Effector CD8-positive, alpha-beta T cell (primary cell): ENCODE measurements at places on chromosomes 3 and 15.

- DNase-seq, result no peak
These were observed 29.2 kb upstream of the KIF23 start for GRCh38 chr15:69384626-69385598.

DNA sequence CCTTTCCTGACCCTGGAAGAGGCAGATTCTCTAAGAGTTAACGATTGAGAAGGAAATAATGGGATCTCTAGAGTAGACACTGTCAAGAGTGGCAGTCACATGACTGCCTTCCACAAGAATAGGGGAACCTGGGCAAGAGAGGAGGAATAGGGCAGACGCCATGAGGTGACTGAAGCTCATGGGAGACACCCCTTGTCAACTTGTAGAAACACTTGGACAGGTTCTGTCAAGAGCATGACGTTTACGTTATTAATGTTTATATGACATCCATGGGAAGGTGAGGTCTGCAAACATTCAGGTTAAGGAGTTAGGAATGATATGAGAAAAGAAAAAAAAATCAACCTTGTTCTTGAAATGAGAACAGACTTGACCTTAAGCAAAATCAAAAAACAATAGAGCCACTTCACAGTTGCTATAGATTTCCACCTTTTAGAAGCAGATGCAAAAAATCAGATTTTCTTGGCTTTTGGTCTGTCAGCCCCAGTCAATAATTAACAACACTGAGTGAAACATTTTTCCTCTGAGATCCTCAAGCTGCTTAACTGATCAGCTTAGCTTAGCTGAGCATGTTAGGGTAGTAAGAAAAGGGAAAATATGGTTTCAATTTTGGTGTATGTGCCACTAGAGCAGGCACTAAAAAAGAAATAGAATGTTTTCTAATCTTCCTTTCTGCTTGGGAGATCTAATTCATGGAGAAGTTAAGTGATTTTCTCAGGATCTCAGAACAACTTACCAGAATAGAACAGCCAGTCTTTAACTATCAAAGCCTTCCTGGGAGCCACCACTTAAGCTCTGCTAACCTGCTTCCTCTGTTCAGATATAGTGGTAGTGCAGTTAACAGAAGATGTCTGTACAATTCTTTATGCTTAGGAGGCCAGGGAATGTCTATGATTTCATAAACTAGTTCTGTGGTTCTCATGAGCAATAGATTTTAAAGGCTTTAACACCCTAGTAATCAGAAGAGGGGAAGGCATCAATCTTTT lies 116.9 kb downstream of the B3GALNT1 start:
- DNase-seq, result no peak

DNA sequence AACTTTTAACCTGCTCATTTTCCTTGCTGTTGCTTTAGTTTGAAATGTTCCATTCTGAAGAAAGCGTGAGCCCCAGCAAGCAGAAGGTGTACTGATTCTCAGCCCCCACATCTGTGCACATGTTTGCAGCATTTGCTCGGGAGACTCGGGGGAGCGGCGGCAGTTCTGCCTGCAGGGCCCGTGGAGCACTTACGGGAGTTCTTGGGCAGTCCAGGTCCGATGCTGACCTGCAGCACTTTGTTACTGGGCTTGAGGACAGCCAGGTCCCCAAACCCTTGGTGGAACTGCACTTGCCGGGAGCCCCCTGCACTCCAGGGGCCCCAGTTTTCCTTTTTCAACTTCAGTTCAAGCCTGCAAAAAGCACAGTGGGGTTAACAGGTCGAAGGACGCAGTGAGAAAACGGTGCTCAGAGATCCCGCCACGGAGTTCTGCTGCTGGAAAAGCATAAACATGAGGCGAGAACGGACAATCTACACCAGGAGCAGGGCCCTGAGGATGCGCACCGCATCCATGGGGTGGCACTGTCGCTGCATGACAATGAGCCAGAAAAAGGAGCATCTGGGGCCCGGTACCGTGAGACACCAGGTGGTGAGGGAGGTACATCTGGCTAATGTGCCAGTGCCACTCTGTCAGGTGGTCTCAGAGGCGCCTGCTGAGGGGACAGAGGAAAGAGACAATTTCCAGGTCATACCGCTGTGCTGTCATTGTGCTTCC lies 45.6 kb upstream of the LDHAL6B start:
- no peak for DNase-seq

GRCh38 chr3:168417016-168417415 lies 321.3 kb upstream of the GOLIM4 start:
- DNase-seq, result no peak

DNA sequence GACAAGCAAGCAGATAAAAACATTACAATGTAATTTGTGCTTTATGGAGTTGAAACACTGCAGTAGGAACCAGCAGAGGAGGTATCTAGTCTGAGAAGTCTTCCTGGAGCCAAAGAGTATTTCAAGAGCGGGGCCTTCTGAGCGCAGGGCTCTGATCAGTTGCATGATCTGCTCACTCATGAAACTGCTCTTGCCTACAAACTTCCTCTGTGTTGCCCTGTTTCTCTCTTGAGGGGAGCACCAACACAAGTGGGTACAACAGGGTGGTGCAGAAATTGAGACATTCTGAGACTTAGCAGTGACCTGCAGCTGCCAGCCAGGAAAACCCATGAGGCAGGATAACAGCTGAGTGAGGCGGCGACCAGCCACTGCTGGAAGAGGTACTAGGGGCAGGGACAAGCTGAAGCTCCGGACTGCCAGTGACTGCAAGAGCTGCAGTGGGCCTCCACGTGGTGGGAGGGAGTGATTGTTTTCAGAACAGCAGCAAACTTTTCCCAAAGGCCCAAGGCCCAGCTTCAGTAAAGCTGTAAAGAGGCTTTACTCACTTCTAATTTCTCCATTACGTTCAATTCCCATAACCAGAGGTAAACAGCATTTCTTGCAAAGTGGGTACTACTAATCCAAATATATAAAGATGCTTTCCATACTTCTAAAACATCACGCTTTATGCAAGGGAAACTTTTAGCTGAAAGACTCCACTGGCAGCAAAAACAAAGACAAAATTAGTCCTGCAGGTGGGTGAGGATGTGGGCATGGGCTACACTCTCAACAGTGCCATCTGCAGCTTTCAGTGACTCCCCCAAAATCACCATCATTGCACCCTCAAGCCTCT lies 69.0 kb upstream of the LPP start:
- DNase-seq, result no peak

DNA sequence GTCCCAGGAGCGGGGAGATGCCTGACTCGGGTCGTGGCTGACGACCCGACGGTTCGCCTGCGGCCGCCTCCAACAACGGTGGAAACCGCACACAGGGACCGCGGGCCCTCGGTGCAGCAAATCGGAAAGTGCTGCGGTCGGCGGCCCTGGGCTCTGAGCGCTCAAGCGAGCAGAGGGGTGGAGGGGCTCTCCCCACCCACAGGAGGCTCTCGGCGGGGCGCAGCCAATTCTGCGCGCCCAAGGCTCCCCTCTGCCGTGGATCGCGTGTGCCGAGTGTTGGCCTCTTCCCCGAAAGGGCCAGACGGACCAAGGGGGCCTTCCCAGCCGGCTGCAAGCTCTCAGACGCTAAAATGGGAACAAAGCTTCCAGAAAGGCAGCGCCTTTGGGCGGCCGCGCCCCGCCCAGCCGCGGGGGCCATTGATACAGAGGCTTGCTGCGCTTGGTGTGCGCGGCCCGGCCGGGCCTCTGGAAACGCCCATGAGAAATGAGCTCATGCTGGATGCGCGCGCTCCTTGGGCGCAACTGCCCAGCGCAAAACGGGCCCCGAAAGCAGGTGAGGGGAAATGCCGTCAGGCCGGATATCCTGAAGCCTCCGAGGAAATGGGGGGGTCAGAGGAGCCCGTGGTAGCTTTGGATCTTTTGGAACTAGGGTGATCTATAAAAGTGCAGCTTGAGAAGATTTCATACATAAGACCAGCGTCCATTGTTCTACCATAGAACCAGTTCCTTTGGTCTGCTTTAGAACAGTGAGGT lies 1.2 kb upstream of the GSK3B start:
- peak; percentile 81 for DNase-seq

DNA sequence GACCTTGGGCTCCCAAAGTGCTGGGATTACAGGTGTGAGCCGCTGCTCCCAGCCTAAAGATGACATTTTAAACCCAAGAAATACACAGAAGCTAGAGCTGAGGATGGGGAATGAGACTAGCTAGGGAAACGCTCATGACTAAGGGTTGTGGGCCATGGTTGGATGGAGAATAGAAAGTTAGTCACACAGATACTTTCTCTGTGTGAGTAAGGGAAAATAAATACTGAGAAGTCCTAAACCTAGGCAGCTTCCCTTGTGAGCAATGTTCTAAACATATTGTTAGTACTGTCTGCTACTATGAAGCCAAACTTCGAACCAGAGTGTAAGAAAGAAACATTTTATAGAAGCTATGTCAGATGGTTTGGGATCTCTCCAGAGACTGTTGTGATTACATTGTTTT lies 304.8 kb upstream of the STAC start:
- no peak for DNase-seq

- DNase-seq, result no peak
These were observed 39.4 kb upstream of the FRMD4B start for GRCh38 chr3:69425249-69425648.

DNA sequence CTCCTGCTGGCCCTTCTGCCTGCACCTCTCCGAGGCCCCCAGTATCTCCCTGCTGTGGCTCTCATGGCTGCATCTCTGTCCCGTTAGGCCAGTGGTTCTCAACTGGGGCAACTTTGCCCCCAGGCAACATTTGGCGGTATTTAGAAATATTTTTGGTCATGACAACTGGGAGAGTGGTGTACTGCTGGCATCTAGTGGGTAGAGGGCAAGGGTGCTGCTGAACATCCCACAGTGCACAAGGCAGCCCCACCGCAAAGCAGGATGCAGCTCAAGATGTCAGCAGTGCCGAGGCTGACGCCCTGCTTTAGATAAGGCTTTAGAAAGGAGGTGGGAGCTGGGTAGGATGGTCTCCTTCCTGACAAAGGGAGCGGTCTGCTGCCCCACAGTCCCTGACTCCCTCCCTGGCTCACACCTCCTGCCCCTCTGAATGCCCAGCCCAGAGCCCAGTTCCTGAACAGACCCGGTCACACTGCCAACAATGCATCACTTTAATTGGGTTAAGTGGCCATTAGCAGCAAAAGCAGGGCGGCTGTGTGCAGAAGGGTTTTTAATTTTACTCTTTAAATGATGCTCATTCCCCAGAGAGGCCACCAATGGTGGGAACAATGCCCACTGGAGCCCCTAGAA lies 68.8 kb upstream of the TMEM115 start:
- DNase-seq, result no peak

- DNase-seq, result no peak
These were observed 357.4 kb downstream of the TBL1XR1 start for GRCh38 chr3:176839901-176840300.

DNA sequence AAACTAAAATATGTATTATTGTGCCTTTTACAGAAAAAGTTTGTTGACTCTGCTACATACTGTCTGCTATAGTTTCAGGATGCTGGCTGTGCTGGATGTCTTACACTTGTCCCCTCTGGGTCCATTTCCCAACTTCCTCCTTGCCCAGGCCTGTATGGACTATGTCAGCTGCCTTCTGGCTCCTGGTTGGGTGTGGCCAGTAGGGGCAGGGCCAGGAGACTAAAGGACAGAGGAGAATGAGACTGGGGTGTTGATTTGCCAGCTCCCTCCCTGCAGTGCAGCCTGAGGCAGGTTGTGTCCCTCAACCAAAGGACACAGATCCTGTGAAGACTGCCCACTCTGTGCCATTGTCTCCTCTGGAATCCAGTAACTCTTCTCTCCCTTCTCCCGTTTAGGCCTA lies 90.6 kb upstream of the UBE2E2 start:
- no peak for DNase-seq

- no peak for DNase-seq
These were observed 35.2 kb downstream of the ZNF710 start for GRCh38 chr15:90036343-90036742.

- DNase-seq, result no peak
These were observed 24.3 kb downstream of the PLEKHO2 start for GRCh38 chr15:64865998-64866520.

- DNase-seq, result peak; percentile 15
These were observed 49.9 kb upstream of the NEDD4 start for GRCh38 chr15:56042982-56043980.

GRCh38 chr15:31278544-31279220 lies 48.0 kb upstream of the KLF13 start:
- DNase-seq, result no peak

GRCh38 chr3:117914540-117915100 lies 1120.0 kb downstream of the IGSF11 start:
- DNase-seq, result no peak

GRCh38 chr3:128845778-128846485 lies 33.5 kb upstream of the ACAD9 start:
- peak; percentile 66 for DNase-seq

- no peak for DNase-seq
These were observed 13.0 kb downstream of the SQOR start for GRCh38 chr15:45647828-45648227.

DNA sequence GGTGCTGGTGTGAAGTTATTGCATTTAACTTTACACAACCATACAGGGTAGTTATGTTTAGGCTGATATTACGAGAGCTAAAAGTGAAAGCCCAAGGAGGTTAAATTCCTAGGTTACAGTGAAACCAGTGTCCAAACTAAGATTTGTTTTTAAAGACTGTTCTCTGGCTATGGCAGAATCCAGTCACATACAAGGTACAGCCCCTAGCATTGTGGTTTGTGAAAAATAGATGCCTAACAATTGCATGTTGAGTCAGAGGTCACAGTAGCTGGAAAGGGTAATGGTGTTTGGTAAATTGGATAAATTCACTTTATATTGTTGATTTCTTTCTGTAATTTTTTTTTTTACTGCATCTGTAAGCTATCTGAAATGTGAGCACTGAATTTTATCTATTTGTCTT lies 614.6 kb upstream of the TBL1XR1 start:
- no peak for DNase-seq

- no peak for DNase-seq
These were observed 54.2 kb downstream of the SLC25A36 start for GRCh38 chr3:140995881-140996280.

- no peak for DNase-seq
These were observed 276.2 kb upstream of the LRRFIP2 start for GRCh38 chr3:37450561-37450960.

GRCh38 chr3:53046171-53047170 lies 598 bp upstream of the SFMBT1 start:
- peak; percentile 51 for DNase-seq

DNA sequence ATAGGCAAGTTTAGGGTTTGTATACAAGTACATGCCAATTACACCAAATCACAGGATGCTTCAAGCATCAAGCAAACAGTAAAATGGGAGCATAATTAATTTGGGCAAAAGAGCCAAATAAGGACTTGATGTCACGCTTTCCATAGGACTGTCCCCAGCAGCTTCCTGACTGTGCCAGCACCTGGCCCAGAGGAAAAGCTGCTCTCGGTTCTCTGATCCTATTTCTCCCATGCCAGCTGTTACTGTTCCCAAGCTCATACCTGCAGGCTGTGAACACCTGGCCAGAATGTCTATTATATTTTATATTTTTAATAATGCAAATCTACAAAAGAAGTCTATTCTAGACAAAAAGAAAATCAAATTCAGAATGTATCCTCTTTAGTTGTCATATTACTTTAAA lies 12.2 kb downstream of the ZXDC start:
- DNase-seq, result no peak

GRCh38 chr3:171218069-171218468 lies 191.5 kb upstream of the SLC2A2 start:
- DNase-seq, result no peak

GRCh38 chr15:80744826-80745225 lies 34.3 kb upstream of the CEMIP start:
- DNase-seq, result no peak

- no peak for DNase-seq
These were observed 58.9 kb downstream of the RARB start for GRCh38 chr3:25486932-25487331.

GRCh38 chr3:98596541-98597500 lies 3.4 kb upstream of the CPOX start:
- no peak for DNase-seq
